AG08396 (cell line): ENCODE measurements at places on chromosomes 1 and 21.
A peak's percentile ranks its signal among the peaks of the same experiment; 100 is the strongest.

- DNase-seq, result no peak
These were observed 38.3 kb downstream of the ELK4 start for GRCh38 chr1:205593532-205593931.

DNA sequence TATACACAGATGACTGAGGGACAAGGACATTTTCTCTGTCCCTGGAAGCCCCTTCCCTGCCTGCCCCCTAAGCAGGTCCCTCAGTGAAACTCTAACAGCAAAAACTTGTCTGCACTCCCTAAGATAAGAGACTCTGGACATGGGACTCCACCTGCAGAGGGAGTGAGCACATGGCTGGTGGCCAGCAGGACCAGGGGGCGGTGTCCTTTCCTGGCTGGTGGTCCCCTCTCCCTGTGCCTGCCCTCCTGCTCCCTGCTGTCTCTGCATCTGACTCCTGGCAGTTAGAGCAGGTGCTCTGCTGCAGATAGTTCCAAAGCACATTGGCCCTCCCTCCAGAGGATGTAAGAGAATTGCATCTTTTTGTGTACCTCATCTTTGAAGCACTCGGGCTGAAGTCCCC, 215.5 kb downstream of the GRIK3 start:
- DNase-seq, result no peak

DNA sequence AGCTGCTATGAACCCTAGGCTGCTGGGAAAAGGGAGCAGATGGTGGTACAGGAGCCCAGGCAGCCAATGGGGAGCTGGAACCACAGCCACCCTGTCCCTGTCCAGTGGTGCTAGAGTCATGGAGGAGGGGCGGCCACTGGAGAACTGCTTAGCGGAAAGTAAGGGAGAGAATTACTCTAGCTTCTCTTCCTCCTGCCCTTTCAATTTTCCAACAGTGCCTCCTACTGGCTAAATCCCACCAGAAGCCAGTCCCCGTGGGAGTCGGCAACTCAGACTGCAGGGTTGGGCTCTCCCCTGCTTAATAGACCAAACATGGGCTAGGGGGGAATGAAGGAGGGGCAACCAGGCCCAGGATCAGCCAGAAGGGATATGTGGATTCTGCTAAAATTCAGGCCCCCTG, 154.5 kb downstream of the ACTL8 start:
- peak; percentile 43 for DNase-seq

GRCh38 chr1:168335500-168335899, 54.8 kb downstream of the TBX19 start:
- no peak for DNase-seq

GRCh38 chr1:3884966-3885365, 15.1 kb downstream of the C1orf174 start:
- DNase-seq, result no peak

DNA sequence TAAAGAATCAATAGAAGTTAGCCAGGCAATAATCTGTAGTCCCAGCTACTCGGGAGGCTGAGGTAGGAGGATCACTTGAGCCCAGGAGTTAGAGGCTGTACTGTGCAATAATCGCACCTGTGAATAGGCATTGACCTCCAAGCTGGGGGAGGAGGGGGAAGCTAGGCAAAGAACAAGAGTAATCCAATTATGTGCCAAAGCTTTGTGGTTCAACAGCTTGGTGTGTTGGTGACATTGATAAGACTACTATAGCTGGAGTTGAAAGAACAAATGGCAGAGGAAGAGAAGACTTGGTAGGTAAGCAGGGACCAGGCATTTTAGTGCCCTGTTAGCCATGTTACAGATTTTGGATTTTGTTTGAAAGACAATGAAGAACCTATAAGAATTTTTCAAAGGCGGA, 2.1 kb upstream of the TMCO2 start:
- DNase-seq, result no peak

GRCh38 chr1:24483441-24483840, 19.2 kb upstream of the RCAN3 start:
- DNase-seq, result no peak

DNA sequence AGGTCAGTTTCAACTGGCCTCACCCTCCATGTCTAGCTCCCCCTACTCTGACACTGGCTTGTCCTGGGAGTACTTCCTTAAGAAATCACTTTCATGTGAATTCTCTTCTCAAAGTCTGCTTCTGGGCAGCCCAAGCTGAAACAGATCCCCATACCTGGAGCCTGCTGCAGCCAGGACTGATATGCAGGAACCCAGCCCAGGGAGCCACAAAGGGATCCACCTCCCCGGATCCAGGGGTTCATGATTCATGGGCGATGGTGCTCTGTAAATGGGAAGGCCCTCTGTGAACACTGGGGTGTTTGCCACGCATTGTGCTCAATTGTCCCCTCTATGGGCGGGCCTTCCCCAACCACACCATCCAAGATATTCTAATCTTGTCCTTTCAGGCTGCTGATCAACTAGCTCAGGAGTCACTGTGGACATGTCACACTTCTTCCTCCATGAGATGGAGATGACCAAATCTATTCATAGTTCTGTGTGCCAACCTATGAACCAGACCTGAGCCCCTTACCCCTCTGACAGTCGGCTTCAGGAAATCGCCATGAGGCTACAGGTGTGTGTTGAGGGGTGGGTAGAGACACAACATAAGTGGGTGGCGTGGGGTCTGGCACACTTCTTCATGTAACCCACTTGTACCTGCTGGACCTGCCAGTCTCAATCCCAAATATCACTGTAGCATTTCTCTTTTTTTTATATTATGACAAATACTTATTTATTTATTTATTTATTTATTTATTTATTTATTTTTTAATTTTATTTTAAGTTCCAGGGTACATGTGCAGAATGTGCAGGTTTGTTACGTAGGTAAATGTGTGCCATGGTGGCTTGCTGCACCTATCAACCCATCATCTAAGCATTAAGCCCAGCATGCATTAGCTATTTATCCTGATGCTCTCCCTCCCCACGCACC, 41.8 kb downstream of the RUNX3 start:
- no peak for DNase-seq

- DNase-seq, result no peak
These were observed 125.0 kb downstream of the ADSS2 start for GRCh38 chr1:244326757-244327156.

DNA sequence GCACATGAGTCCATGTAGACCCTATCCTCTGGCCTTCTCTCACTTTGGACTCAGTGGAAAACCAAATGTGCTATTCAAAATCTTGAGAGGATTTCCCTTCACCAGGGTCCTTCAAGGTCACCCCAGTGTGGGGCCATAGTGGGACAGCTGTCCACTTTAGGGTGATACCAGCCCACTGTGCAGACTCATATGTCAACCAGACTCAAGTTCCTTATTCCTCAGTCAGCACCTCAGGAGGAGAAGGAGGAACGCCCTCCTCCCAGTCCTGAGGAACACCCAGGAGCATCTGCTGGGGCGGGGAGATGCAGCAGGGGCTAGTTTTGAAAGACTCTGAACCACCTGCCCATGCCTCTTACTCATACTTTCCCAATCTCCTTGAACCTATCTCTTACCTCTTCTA, 340.9 kb downstream of the MATN1 start:
- DNase-seq, result no peak

GRCh38 chr1:24413350-24414163, at the start of gene STPG1:
STPG1 (minus strand) TSS chr1:24413782; CDS start chr1:24401388, 12,394 bp downstream.
- DNase-seq, result peak; percentile 93

- no peak for DNase-seq
These were observed 71.0 kb downstream of the PGBD5 start for GRCh38 chr1:230355128-230355527.

DNA sequence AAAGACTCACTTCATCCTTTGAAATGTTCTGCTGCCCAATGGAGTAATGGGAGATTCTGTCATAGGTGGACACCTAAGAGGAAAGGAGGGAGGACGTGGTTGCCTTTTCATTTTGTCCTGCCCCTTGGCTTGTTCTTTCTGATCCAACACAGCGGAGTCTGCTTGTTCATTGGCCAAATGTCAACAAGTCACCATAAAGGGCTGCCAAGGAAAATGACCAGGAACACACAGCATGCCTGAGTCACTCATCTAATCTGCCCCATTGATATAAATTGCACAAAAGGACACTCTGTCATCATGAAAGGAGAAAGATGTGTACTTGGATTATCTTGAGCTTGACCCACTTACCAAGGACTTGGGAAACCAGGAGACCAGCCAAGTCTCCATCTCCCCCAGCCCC, 422.9 kb downstream of the SETD4 start:
- no peak for DNase-seq

DNA sequence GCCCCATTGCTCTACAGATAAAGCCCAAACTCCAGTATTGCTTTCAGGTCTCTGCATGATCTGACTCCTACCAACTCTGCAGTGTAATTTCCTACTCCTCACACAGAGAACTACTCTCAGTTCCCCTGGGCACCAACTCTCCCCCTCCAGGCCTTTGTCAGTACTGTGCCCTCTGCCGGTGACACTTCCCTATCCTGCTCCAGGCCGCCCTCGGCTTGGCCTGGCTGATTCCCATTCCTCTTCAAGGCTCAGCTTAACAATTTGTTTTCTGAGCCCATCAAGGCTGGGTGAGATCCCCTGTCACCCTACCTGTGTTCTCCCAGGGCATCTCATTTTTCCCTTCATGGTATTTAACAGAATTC, 2.6 kb downstream of the SLAMF8 start:
- no peak for DNase-seq

- DNase-seq, result peak; percentile 26
These were observed 160.4 kb upstream of the SYT6 start for GRCh38 chr1:114314098-114314497.

DNA sequence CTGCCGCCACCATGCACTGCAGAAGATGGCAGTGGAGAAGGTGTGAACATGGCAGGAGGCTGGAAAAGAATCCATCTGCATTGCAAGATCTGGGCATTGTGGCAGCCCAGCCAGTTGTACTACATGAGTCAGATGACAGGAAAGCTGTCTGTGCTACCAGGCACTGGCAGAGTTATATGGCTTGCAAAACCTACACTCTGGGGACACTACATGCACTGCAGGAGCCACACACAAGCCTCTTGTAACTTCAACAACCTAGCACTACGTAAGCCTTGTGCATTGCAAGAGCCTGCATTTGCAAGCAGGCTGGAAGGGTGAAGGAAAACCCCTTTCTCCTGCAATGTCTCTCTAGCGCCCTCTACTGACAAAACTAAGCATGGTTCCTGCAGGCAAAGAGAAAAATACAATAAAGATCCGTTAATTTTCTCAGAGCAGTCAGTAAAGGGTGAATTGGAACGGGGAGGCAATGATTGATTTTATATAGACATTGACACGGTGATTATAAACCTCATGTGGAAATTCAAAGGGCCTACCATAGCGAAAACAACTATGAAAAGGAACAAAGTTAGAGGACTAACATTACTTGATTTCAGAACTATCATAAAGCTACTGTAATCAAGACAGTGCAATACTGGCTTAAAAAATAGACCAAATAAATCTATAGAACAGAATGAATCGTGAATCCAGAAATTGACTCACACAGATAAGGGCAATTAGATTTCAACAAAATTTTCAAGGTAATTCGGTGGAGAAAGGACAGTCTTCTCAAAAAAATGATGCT, 26.2 kb upstream of the DYNLT5 start:
- DNase-seq, result peak; percentile 45
